ENCODE measurements at places on chromosomes 2 and 18. TPM values are rescaled to one million over a fixed set of nuclear protein-coding genes. Genes with fewer than 3 reads are reported as not detected.

- peaks cover 2% of the 10 kb centered on the region for H3K27me3 ChIP-seq
- no peaks in the 10 kb centered on the region for H3K4me1 ChIP-seq
- H3K27ac ChIP-seq: no peak overlapping the region
- DNase-seq: no peak
- H3K4me3 ChIP-seq: no peak overlapping the region
- H3K36me3 ChIP-seq: no peaks in the 10 kb centered on the region
These were observed 160.9 kb downstream of the NEDD4L start for GRCh38 chr18:58204776-58205442.

- H3K36me3 ChIP-seq: no peaks in the 10 kb centered on the region
- H3K4me3 ChIP-seq: no peak overlapping the region
- DNase-seq: no peak
These were observed 705.9 kb downstream of the CCDC85A start for GRCh38 chr2:56889738-56890137.

GRCh38 chr2:63665846-63666475 is 77.2 kb downstream of the MDH1 start:
- no peak overlapping the region for H3K4me3 ChIP-seq
- H3K4me1 ChIP-seq: no peaks in the 10 kb centered on the region
- no peaks in the 10 kb centered on the region for H3K36me3 ChIP-seq
- peaks cover 59% of the 10 kb centered on the region for H3K27me3 ChIP-seq
- no peak overlapping the region for H3K27ac ChIP-seq
- no peak for DNase-seq

DNA sequence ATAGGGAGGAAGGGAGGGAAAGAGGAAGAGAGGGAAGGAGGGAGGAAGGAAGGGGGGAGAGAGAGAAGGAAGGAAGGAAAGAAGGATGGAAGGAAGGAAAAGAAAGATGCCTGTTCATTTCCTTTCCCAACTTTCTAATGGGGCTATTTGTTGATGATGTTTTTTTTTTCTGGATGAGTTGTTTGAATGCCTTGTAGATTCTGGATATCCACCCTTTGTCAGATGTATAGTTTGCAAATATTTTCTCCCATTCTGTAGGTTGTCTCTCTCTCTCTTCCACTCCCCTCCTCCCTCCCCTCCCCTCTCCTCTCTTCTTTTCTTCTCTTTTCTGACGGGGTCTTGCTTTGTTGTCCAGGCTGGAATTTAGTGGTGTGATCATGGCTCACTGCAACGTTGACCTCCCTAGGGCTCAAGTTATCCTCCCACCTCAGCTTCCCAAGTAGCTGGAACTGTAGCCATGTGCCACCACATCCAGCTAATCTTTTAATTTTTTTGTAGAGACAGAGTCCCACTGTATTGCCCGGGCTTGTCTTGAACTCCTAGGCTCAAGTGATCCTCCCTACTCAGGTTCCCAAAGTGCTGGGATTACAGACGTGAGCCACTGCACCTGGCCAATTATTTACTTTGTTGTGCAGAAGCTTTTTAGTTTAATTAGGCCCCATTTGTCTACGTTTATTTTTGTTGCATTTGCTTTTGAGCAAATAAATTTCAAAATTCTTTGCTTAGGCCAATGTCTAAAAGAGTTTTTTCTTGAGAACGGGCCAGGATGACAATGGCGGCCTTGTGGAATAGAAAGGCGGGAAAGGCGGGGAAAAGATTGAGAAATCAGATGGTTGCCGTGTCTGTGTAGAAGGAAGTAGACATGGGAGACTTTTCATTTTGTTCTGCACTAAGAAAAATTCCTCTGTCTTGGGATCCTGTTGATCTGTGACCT is 57.3 kb upstream of the FAM117B start:
- no peak overlapping the region for H3K27ac ChIP-seq
- no peaks in the 10 kb centered on the region for H3K36me3 ChIP-seq
- H3K27me3 ChIP-seq: no peaks in the 10 kb centered on the region

GRCh38 chr2:60806988-60807681 is 51.1 kb downstream of the PAPOLG start:
- H3K27ac ChIP-seq: peak overlapping the region; percentile 53
- DNase-seq: peak; percentile 47
- H3K36me3 ChIP-seq: no peaks in the 10 kb centered on the region
- H3K4me3 ChIP-seq: no peak overlapping the region
- H3K4me1 ChIP-seq: peaks cover 14% of the 10 kb centered on the region

DNA sequence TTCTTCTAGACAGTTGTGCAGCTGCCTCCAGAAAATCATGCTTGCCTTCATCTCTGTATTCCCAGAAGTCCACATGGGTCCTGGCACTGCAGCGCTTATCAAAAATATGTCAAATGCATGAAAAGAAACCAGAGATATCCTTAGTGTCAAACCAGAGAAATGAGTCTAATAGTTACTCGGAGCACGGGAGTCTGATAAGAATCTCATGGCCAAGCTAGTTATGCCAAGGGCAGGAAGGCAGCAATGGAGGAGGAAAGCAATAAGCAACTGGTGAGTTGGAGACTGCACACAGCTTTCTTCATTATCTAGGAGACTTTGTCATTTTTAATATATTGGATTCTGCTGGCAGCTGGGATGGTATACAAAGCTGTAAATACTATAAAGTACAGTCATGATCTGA is 38.6 kb downstream of the TRIB2 start:
- H3K27ac ChIP-seq: no peak overlapping the region
- no peak overlapping the region for H3K4me3 ChIP-seq
- no peaks in the 10 kb centered on the region for H3K4me1 ChIP-seq
- H3K36me3 ChIP-seq: no peaks in the 10 kb centered on the region
- DNase-seq: no peak

DNA sequence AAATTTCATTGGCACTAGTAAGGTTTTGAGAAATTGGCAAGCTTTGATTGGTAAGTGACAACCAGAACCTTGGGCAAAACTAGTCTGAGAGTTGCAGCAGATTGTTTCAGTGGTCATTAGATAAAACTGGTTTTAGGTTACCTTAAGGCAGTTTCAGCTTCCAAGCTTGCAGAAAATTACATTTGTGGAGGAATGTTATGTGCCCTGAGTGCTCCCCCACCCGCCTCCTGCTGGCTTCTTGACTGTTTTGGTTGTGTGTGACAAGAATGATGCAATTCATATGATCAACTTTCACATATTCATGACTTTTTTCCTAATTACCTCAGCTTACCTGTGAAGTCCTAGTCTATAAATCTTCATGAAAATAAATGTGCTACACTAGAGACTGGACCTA is 599.5 kb upstream of the ZNF804A start:
- no peak overlapping the region for H3K27ac ChIP-seq
- no peaks in the 10 kb centered on the region for H3K27me3 ChIP-seq
- H3K4me1 ChIP-seq: no peaks in the 10 kb centered on the region
- no peak overlapping the region for H3K4me3 ChIP-seq

DNA sequence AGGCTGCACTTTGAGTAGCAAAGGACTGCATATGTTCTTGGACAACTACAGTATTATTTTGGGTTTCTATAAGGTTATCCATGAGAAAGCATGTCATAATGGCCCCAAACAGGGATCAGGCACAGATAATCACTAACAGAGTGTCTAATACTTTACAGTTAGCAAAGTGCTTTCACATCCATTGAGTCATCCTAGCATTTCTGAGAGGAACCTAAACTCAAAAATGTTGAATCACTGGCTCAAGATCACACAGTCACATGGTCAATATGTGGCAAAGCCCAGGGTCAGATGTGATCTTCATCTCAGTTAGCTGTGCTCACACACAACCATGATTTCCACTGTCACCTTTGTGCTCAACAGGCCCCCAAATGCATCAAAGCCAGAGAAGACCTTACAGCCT is 156.1 kb upstream of the VRK2 start:
- no peaks in the 10 kb centered on the region for H3K36me3 ChIP-seq
- no peak overlapping the region for H3K27ac ChIP-seq
- no peak overlapping the region for H3K4me3 ChIP-seq
- no peaks in the 10 kb centered on the region for H3K27me3 ChIP-seq
- H3K4me1 ChIP-seq: no peaks in the 10 kb centered on the region

- H3K4me1 ChIP-seq: peaks cover 49% of the 10 kb centered on the region
- H3K27ac ChIP-seq: peak overlapping the region; percentile 38
- H3K27me3 ChIP-seq: no peaks in the 10 kb centered on the region
- peak overlapping the region; percentile 81 for H3K4me3 ChIP-seq
These were observed 1.0 kb downstream of the CNNM3 start for GRCh38 chr2:96816836-96817702.

DNA sequence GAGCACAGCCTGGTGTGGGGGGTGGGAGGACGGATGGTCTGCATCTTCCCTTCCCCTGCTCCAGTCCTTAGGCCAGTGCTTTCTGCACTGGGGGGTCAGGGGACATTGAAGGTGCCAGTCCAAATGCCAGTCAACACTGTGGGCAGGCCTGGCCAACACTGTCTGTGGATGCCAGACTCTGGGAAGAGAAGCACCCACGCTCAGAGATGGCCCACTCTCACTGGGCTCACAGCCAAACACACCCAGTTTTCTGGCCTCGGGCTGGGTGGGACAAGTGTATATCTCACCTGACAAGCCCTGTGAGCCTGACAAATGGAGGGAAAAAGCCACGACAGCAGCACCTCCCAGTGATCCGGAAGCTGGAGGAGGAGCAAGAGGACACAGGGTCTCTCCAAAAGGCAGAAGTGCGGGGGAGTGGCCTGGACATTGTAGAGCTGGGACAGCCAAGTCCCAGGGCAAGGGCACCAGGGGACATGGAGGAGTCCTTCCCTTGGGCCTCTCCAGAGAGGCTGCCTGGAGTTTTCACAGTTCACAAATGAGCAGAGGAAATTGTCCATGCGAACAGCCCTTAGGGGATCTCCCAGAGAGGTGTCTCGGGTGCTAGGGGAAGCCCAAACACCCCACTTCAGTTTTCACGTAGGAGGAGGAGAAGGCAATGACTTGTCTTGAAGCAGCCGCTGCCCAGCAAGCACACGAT is 79.3 kb downstream of the SDC1 start:
- H3K4me3 ChIP-seq: no peak overlapping the region

- peaks cover 25% of the 10 kb centered on the region for H3K4me1 ChIP-seq
- no peaks in the 10 kb centered on the region for H3K27me3 ChIP-seq
- no peaks in the 10 kb centered on the region for H3K36me3 ChIP-seq
These were observed 19.9 kb upstream of the SCYGR1 start for GRCh38 chr2:227407591-227408151.

- H3K4me3 ChIP-seq: peak overlapping the region; percentile 80
- peaks cover 70% of the 10 kb centered on the region for H3K4me1 ChIP-seq
- peaks cover 1% of the 10 kb centered on the region for H3K36me3 ChIP-seq
- H3K27me3 ChIP-seq: no peaks in the 10 kb centered on the region
These were observed 21.2 kb upstream of the ACVR1 start for GRCh38 chr2:157897106-157897971.

- no peak for DNase-seq
- H3K4me3 ChIP-seq: no peak overlapping the region
- no peaks in the 10 kb centered on the region for H3K4me1 ChIP-seq
- no peaks in the 10 kb centered on the region for H3K36me3 ChIP-seq
These were observed 18.4 kb downstream of the VSNL1 start for GRCh38 chr2:17558878-17559277.

- no peaks in the 10 kb centered on the region for H3K36me3 ChIP-seq
- H3K4me1 ChIP-seq: no peaks in the 10 kb centered on the region
- no peak overlapping the region for H3K27ac ChIP-seq
- no peak overlapping the region for H3K4me3 ChIP-seq
These were observed 277.0 kb upstream of the MAP2 start for GRCh38 chr2:209146682-209147320.

DNA sequence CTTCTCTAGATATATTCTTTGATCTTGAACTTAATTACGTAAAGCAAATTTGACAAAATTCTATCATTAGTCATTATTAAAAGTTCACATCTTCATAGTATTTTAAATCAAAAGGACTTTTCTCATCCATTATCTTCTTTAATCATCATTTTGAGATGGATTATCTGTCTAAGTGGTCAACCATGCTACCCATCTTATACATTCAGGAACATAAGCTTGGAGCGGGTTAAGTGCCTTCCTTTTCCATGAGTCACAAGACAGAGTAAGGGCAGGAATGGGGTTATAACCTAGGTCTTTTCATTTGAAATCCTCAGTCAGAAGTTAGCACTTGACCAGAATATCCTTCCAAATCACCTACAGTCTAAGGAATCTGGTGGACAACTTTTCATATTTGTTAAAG is 297.1 kb downstream of the TCF4 start:
- H3K4me3 ChIP-seq: no peak overlapping the region
- no peak for DNase-seq
- no peaks in the 10 kb centered on the region for H3K27me3 ChIP-seq
- H3K4me1 ChIP-seq: no peaks in the 10 kb centered on the region

DNA sequence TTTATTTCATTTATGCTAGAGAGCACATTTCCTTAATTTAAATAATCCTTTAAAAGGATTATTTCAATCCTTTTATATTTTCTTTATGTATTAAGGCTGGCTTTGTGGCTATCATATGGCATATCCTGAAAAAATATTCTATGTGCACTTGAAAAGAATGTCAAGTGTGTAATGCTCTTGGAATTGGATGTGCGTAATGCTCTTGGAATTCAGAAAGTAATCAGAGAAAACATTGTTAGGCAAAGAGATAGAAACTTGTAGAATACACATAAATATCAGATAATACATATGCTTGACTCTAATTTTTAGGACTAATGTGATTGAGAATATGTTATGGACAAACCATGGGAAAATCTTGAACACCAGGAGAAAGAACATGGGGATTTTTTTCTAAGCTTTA is 197.5 kb upstream of the COL3A1 start:
- no peak for DNase-seq
- H3K4me3 ChIP-seq: no peak overlapping the region
- H3K36me3 ChIP-seq: no peaks in the 10 kb centered on the region
- H3K27ac ChIP-seq: no peak overlapping the region

DNA sequence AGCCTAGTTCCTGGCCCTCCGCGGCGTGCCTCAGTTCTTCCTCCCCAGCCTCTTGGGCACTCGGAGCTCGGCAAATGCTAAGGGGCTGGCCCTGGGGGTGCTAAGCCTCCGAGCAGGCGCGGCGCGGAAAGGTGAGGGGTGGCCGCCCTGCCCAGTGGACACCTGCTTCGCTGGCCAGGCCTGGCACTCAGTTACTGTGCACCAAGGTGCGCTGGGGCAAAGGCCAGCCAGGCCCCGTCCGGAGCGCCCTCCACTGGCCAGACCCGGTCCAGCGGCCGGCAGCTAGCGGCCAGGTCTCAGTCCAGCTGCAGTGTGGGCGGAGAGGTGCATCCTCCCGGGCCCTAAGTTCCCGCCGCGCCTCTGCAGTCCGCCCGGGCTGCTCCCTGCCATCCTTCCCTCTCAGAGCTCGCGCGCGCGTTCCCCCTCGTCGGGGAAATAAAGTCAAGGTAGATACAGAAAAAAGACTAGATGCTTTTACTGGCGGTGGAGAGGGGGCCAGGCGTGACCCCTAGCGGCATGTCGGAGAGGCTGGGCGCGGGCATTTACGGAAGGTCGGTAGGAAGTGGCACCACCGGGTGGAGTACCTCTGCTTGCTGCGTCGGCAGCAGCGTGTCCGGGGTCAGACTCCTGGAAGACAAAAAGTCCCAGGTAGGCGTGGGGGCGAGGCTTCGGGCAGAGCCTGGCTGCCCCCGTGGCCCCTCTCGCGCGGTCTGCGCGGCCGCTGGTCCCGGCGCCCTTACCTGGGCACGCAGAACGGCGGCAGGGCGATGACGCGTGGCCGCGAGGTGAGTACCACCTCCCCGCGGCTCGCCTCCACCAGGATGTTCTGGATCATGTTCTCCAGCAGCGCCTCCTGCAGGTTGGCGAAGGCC is 9.4 kb upstream of the CRYBA2 start:
- DNase-seq: peak; percentile 56
- no peaks in the 10 kb centered on the region for H3K36me3 ChIP-seq
- H3K4me3 ChIP-seq: no peak overlapping the region
- no peak overlapping the region for H3K27ac ChIP-seq
- peaks cover 6% of the 10 kb centered on the region for H3K4me1 ChIP-seq
- peaks cover 74% of the 10 kb centered on the region for H3K27me3 ChIP-seq

ACOXL gene
- 0.20 TPM for total RNA-seq

REG3G gene
- not detected for total RNA-seq

DNER gene
- not detected for total RNA-seq

CDK15 gene
- not detected for total RNA-seq

ZC3H6 gene
- 12.1 TPM for total RNA-seq

HOXD1 gene
- total RNA-seq: not detected

MAL gene
- 178 TPM for total RNA-seq

M1AP gene
- not detected for total RNA-seq

HRH4 gene
- total RNA-seq: not detected

GPR148 gene
- total RNA-seq: not detected

HOXD8 gene
- not detected for total RNA-seq

Measured in activated CD8-positive, alpha-beta memory T cell treated with anti-CD3 and anti-CD28 coated beads, Interleukin-2, amount 10 ng/mL, durations not matched to agents 7 days and 5 days (primary cell).